ENCODE measurements at places on chromosomes 7 and 10. TPM values are rescaled to one million over a fixed set of nuclear protein-coding genes. Genes with fewer than 3 reads are reported as not detected.

The VWA2 gene
- polyA plus RNA-seq: 3.0 TPM

The LRRTM3 gene
- not detected for polyA plus RNA-seq

- DNase-seq: no peak
Observed at GRCh38 chr10:114523876-114524275, 119.6 kb upstream of the AFAP1L2 start.

DNA sequence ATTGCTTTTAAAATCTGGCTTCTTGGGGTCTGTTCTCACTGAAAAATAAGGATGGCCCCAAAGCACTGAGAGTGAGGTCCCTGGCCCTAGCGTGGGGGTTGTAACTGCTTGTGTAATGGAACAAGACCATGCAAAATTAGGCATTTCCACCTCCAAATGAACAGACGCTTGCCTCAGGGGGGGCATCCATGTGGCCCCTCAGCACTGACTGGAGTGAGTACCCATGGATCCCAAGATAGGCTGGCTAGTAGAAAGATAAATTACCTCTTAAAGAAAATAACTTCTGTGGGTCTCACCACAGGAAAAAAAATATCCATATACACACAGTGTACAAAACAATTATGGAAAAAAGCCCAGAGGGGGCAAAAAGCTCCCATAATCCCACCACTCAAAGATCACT, 15.2 kb upstream of the CPA1 start:
- no peak for DNase-seq

DNA sequence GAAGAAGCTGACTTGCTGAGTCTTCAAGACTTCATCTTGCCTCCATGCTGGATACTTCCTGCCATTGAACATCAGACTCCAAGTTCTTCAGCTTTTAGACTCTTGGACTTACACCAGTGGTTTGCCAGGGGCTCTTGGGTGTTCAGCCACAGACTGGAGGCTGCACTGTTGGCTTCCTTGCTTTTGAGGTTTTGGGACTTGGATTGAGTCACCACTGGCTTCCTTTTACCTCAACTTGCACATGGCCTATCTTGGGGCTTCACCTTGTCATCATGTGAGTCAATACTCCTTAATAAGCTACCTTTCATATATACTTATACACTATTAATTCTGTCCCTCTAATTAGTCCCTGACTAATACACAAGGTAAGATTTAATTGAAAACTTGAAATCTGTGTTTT, 361.7 kb upstream of the SEMA3C start:
- no peak for DNase-seq

GRCh38 chr10:46525177-46525823, 31.2 kb downstream of the GPRIN2 start:
- DNase-seq: no peak

GRCh38 chr10:94997741-94998174, 59.3 kb downstream of the CYP2C9 start:
- no peak for DNase-seq

GRCh38 chr7:51731075-51731474, 414.5 kb upstream of the COBL start:
- no peak for DNase-seq

DNA sequence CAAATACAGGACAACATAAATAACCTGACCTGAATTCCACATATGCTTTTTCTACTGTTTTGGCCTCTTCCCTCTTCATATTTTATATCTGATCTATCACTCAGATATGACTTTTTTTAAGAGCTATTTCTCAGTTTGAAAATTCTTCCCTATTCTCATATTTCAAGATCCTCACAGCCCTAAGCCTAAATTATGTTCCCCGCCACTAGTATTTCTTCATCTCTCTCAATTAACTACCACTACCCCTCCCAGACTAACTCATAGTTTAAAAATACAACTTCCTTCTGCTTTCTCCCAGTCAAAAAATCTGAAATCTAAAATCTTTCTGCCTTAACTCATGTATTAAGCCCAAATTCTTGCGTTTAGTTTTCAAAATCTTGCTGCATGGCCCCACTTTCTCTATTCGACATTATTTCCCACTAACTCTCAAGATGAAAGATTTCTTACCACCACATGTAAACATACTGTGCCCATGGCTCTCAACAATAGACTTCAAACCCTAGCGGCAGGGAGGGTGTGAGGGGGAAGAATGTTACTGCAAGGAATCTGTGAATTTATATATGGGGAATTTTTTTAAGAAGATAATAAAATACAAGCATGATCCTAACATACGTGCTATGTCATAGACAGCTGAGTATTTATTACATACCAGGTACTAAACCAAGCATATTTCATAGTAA, 64.6 kb downstream of the TFEC start:
- no peak for DNase-seq

- no peak for DNase-seq
Observed at GRCh38 chr10:30825495-30825894, 195.9 kb upstream of the LYZL2 start.

DNA sequence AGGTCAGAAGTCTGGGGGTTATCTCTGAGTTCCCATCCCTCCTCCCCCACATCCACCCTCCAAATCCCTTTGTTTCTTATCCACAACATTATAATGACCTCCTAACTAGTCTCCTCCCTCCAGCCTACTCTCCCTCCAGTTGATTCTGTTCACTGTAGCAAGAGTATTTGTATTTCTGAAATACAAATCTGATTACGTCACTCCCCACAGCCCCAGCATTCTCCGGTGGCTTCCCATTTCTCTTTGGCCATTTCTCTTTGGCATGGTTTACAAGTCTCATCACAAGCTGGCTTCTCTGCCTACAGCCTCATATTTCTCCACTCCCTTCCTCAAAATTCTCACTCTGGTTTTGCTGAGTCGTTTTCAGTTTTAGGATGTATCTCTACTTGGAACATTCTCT, 24.6 kb upstream of the MRPS33 start:
- no peak for DNase-seq

Data from lung (tissue), 17 donors.